ENCODE measurements at places on chromosomes 3 and 15.

DNA sequence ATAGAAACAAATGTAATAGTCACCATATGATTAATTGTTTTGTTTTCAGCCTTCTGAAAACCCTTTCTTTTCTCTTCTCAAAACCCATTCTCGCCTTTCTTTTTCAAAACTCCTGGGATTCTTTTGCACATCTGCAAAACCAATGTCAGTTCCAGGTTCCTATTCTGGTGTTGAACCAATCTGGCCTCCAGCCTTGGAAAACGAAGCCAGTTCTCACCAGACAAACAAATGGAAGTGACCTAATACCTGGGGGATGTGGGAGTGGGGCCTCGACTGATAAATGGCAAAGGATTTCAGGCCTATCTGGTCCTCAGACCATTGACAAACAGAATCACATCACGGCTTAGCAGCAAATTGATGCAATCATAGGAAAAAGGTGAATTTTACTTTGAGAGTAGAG lies 73.0 kb downstream of the COL8A1 start:
- no peak for DNase-seq

DNA sequence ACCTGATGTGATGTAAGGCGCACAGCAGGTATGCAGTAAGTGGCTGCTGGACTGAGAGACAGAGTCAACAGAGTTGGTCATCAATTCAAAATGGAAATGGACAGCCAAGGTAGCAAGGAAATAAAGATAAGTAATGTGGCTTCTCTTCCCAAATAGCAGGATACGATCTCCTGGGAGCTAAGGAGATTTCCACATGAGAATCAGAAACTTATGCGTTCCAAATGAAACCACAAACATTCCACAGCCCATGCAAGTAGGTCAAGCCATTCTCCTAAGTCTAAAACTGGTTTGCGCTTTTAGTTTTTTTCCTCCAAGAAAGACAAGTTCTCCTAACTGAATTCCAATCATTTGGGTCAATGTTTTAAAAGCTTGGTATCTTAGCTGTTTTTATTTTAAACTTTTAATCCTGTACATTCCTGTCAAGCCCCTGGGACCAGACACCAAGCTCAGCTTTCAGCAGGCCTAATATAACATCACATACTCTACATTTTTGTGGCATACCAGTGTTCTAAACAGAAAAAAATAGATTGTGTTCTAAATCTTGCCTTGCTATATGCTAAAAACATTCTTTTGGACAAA lies 73.7 kb upstream of the TSPAN3 start:
- no peak for DNase-seq

DNA sequence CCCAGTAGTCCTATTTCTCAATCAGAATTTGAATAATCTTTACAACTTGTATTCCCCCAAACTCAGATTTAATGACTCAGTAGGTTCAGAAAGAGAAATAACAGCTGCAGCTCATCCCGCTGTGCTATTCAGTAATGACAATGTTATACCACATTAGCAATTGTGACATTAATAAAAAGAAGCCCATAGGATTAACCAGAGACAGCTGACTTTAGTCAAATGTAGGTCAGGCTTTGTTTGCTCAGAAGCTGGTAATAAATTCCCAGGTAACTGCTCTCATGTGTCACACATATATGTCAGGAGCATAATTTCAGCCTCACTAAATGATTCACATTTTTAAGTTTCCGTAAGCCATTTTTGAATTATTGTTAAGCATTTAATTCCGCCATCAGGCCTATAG lies 222.0 kb upstream of the UBE2E2 start:
- DNase-seq: no peak

GRCh38 chr3:108302570-108302969 lies 6.2 kb downstream of the HHLA2 start:
- no peak for DNase-seq

DNA sequence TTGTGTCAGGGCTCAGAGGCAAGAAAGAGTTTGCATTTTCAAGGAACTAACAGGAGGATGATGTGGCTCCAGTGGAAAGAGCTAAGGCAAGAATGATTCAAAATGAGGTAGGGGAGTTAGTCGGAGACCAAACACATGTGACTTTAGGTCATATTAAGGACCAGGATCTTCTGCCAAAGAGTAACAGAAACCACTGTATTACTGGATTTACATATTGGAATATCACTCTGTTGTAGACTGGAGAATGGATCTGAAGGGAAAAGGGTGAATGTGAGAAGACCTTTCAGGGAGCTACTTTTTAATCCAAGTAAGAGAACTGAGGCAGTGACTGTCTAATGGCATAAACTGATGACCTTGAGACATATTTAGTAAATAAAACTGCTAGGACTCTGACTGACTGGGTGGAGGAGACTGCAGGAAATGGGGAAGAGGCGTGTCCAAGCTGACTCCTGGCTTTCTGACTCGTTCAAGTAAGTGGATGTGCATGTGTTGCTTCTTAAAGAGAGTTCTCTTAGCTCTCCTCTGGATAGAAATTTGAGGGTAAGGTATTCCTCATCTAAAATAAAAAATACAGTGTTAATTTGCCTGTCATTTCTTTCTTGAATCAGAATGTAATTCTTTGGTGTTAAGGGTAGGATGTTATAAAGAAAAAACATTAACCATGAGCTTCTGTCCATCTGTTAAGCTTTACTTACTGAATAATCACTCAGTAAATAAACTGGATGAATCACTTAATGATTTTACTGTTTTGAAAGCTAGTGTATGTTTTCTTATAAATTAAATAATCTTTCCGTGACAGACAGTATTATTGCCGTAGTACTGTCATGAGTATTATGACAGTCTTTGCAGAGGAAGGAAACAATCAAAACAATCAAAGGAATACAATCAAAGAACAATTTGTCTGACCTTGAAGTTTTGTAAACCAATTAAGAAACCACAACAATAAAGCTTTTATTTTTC lies 58.3 kb upstream of the CFAP20DC start:
- DNase-seq: no peak

GRCh38 chr15:60584355-60584998 lies 105.5 kb upstream of the ICE2 start:
- DNase-seq: no peak

DNA sequence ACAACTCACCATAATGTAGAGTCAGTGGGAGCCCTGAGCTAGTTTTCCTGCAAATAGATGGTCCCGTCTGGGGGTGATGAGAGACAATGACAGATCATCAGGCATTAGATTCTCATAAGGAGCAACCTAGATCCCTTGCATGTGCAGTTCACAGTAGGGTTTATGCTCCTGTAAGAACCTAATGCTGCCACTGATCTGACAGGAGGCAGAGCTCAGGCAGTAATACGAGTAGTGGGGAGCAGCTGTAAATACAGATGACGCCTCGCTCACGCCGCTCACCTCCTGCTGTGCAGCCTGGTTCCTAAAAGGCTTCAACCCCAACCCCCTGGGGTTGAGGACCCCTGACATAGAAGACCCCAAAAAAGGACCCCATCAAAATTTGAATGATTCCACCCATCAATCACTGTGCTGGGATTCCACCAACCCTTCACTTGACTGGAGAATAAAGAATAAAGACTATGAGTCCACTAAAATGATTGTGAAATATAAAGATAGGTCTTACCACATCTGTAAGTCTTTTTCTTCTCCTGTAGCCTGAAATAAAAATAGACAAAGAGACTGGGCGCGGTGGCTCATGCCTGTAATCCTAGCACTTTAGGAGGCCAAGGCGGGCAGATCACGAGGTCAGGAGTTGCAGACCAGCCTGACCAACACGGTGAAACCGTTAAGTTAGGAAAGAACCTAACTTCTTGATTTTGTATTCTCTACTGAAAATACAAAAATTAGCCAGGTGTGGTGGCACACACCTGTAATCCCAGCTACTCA lies 9.9 kb upstream of the UBL7 start:
- no peak for DNase-seq

- DNase-seq: no peak
Observed at GRCh38 chr15:73328981-73329380, 39.8 kb downstream of the HCN4 start.

DNA sequence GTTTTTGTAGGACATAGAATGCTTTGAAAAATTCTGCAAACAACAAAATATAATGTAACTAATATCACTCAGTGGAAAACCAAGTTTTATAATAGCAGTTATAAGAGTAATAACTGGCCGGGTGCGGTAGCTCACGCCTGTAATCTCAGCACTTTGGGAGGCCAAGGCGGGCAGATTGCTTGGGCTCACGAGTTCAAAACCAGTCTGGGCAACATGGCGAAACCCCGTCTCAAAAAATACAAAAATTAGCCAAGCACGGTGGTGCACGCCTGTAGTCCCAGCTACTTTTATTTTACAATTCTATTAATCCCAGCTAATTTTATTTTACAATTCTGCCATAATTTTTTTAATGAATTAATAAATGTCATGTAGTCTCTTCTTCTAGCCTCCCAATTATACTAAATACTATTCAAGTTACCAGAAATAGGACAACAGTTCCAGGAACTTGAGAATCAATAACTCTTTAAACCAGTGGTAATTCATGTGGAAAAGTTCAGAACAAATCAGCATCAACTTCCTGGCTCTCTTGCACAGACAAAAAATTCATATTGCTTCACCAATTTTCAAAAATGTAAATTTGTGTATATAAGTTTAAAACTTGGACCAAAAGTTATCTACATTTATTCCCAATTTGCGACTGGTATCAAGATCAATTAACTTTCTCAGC lies 2.2 kb downstream of the DENND4A start:
- DNase-seq: no peak

DNA sequence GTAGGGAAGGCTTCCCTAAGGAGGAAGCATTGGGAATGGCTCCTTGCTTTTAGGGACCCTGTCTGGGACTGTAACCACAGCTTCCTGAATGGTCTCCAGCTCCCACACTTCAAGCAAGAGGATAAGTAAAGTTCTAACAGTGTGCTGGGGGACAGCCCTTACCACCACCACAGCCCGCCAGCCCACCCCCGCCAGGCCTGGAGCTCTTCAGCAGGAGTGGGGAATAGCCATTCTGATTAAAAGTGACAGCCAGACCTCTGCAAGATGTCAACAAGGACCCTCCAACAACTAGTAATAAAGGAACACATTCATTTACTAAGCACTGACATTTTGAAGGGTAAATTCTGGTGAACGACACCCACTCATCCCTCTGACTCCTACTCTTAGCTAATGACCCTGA lies 49.4 kb downstream of the CPN2 start:
- no peak for DNase-seq

GRCh38 chr3:69582044-69582443 lies 157.2 kb upstream of the MITF start:
- DNase-seq: no peak

- no peak for DNase-seq
Observed at GRCh38 chr15:32824777-32825176, 107.0 kb downstream of the GREM1 start.

GRCh38 chr15:65405791-65406423 lies 16.8 kb downstream of the IGDCC4 start:
- DNase-seq: no peak

DNA sequence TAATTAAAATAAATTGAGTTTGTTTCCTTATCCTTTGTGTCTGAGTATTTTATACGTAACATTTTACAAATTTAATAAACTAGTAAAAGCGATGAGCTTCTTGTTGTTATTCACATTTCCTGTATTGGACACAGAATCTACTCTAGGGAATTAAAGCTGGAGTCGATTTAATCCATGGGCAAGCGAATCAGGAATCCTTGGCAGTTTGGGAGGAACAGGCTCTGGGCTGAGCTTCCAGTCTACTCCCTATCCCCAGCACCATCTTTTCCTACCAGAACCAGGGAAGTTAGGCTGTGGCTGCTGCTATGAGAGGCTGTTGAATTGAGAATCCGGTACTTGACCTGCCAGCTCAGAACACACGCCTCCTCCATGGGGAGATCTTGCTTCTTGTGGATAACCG lies 437.3 kb upstream of the TPM1 start:
- no peak for DNase-seq

- no peak for DNase-seq
Observed at GRCh38 chr3:138539352-138539751, 54.7 kb downstream of the CEP70 start.

DNA sequence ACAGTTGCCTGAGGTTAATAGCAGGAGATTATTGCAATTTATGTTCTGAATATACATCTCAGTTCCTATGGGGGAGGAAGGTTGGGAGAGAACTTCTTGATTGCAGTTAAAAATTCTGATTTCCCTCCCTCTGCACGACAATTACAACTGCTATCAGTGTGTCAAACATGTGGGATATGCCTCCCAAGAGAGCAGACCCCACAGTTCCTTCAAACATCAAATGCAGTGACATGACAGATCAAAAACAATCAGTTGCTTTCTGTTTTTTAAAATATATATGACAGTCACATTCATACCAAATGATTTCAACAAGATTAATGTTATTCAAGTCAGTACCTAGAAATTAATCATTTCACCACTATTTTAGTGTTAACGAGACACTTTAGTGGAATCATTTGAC lies 639.0 kb downstream of the EDEM1 start:
- no peak for DNase-seq

- DNase-seq: no peak
Observed at GRCh38 chr3:59644479-59645402, 594.9 kb upstream of the CFAP20DC start.

- no peak for DNase-seq
Observed at GRCh38 chr3:69115731-69116130, 6.7 kb downstream of the LMOD3 start.

GRCh38 chr15:49235446-49236124 lies 65.5 kb downstream of the GALK2 start:
- peak; percentile 24 for DNase-seq

- DNase-seq: no peak
Observed at GRCh38 chr15:63364399-63365272, 17.0 kb downstream of the CA12 start.

DNA sequence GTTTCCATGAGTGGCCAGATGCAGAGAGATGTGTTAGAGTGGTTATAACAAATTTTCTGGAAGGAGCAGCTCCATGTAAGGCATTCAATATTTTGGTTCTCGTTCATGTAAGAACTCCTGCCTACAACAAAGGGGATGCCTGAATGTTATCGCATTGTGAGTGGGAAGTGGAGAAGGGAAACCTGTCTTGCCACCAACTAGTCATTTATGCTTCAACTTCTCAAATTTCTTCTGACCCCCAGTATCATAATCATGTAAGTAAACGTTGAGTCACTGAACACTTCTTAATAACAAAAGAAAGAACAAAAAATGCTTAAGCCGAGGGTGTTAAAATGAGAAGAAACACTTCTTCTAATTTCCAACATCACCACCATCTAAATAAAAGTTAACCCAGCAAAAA lies 62.0 kb upstream of the MRPL3 start:
- DNase-seq: no peak

All from stimulated activated CD4-positive, alpha-beta T cell treated with anti-CD3 and anti-CD28 coated beads, Interleukin-12 subunit alpha, Interleukin-12 subunit beta, amount 100 ng/mL, for 48 hours (primary cell).